Breast epithelium (tissue), 4 donors: ENCODE measurements at places on chromosomes 13 and 19.

DNA sequence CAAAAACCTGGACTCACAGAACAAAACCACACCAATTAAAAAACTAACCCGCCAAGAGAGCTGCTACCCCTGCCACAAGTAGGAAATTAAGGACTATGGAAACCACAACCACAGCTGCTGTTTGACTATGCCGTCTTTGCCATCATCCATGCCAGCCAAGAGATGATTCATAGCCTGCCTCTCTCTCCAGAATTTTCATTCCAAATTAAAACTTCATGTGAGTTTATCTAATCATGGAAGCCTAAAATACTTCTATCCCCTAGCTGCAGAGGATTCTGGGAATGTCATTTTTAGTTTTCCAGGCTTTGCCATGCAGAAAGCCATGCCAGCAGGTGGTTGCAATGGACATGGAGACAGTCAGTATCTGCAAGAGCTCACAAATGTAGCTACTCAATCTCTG lies 27.6 kb upstream of the GTF2F2 start:
- DNase-seq = no peak

- DNase-seq = no peak
Observed at GRCh38 chr19:4660181-4660791, 9.9 kb downstream of the MYDGF start.

DNA sequence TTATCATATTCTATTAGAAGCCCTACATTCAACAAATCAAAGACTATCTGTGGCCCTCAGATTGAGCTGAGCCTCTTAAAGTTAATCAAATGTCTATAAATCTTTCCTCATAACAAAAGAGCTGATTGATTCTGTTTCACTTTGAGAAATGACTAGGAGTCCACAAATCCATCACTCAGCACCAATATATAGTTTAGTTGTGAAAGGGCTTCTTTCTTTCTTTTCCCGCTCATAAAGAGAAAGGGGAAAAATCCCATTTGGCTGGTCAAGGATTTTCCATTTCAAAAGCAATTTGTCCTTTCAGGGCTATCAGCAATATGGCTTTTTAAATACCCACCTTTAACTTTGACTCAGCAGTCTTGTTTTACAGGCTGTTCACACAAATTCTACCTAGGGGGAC lies 408.5 kb upstream of the PCDH20 start:
- no peak for DNase-seq

GRCh38 chr19:51166846-51167490 lies 24.9 kb downstream of the SIGLEC7 start:
- DNase-seq = no peak

DNA sequence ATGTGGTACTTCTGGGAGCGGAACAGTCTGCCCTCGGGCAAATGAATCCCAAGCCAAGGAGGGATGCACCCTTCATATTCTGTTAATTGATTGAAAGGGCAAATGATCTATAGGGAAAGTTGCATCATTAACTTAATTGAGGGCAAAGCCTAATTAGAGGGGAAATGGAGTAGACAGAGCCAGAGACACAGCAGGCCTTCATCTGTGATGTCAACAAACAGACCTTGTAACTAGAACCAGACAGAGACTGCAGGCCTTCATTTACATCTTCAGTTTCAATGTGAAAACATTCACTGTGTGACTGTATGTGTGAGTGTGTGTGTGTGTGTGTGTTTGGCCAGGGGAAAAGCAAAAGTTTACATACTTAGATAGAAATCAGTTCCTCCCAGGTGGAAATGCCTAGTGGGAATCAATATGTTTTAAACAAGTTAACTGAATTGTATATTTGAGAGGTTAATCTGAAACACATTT lies 126.4 kb downstream of the SPRY2 start:
- no peak for DNase-seq
